Activated CD4-positive, alpha-beta T cell treated with anti-CD3 and anti-CD28 coated beads for 36 hours (primary cell): ENCODE measurements at places on chromosomes 2 and 18. TPM values are rescaled to one million over a fixed set of nuclear protein-coding genes. Genes with fewer than 3 reads are reported as not detected.

- DNase-seq = peak; percentile 80
- H3K4me1 ChIP-seq = peaks cover 55% of the 10 kb centered on the region
- H3K27ac ChIP-seq = peak overlapping the region; percentile 96
- H3K36me3 ChIP-seq = peaks cover 24% of the 10 kb centered on the region
- H3K27me3 ChIP-seq = no peaks in the 10 kb centered on the region
- H3K4me3 ChIP-seq = peak overlapping the region; percentile 48
Observed at GRCh38 chr2:7672027-7672684, 754.9 kb downstream of the RNF144A start.

DNA sequence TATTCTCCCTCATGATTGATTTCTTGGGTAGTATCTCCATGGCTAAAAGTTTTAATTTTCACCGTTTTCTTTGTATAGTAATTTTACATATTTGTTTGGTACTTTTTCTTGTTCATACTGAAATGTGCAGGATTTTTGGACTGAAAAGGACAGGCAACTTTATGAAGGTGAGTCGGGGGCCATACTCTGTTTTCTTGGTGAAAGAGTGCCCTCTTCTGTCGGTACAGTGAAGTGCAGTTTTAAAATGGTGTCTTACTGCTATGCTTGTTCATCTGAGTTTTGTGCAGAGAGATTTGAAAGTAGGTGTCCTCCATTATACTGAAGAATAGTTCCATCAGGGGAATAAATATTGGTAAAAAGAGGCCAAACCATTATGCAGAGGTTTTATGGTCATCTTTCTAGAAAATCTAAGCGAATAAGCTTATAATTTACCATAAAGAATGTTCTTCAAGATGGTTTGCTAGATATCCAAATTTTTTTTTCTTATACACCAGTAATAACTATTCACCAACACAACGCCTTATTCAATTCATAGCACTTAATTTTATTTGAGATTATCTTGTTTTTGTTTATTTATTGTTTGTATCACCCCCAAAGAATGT lies 8.7 kb upstream of the SERPINB13 start:
- peaks cover 8% of the 10 kb centered on the region for H3K27me3 ChIP-seq
- H3K27ac ChIP-seq = no peak overlapping the region
- no peaks in the 10 kb centered on the region for H3K4me1 ChIP-seq
- peak; percentile 27 for DNase-seq
- no peaks in the 10 kb centered on the region for H3K36me3 ChIP-seq
- no peak overlapping the region for H3K4me3 ChIP-seq

DNA sequence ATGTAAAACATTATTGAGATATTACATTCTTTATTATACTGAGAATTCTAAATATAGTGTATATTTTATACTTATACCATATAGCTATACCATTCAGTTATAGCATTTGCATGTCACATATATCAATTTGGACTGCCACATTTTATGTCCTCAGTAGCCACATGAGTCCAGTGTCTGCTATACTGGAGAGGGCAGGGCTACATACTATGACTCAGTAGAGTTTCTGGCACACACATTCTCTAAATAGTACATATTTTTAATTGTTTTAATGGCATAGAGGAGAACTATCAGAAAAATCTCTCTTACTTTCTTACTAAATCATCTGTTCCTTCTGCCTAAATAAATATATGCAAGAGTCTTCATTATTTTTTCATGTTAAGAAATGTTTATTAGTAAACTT lies 55.4 kb upstream of the COL5A2 start:
- H3K4me3 ChIP-seq = no peak overlapping the region
- no peaks in the 10 kb centered on the region for H3K36me3 ChIP-seq
- no peak overlapping the region for H3K27ac ChIP-seq
- no peak for DNase-seq
- H3K27me3 ChIP-seq = no peaks in the 10 kb centered on the region

DNA sequence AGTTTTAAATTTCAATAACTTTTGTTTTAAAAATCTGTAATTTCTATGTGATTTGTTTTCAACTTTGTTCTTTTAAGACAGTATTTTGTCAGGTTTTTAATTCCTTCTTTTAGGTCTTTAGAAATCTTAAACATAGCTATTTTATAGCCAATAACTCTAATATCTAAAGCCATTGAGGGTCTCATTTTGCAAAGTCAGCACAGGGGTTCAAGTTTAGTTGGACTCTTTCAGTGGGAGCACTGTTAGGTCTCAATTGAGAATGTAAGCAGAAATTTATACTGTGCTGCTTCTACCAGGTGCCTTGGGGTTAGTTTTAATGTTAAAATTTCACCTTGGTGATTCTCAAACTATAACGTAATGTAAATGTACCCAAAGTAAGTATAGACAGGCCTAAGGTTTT lies 105.3 kb upstream of the DNMT3A start:
- no peak overlapping the region for H3K4me3 ChIP-seq
- H3K27ac ChIP-seq = no peak overlapping the region
- H3K27me3 ChIP-seq = no peaks in the 10 kb centered on the region
- H3K36me3 ChIP-seq = peaks cover 15% of the 10 kb centered on the region
- DNase-seq = no peak

- DNase-seq = no peak
- peak overlapping the region; percentile 89 for H3K4me3 ChIP-seq
- H3K27ac ChIP-seq = peak overlapping the region; percentile 98
Observed at GRCh38 chr2:19346983-19347618, 11.3 kb downstream of the OSR1 start.

Gene VWC2L
- total RNA-seq = not detected

GRCh38 chr2:219901155-219901554 lies 273.7 kb downstream of the SLC4A3 start:
- H3K27ac ChIP-seq = no peak overlapping the region
- DNase-seq = no peak
- H3K4me1 ChIP-seq = no peaks in the 10 kb centered on the region
- peaks cover 6% of the 10 kb centered on the region for H3K27me3 ChIP-seq
- no peak overlapping the region for H3K4me3 ChIP-seq
- no peaks in the 10 kb centered on the region for H3K36me3 ChIP-seq

- H3K4me1 ChIP-seq = no peaks in the 10 kb centered on the region
- no peak overlapping the region for H3K4me3 ChIP-seq
- H3K36me3 ChIP-seq = peaks cover 2% of the 10 kb centered on the region
- H3K27ac ChIP-seq = no peak overlapping the region
Observed at GRCh38 chr2:189709501-189710221, 35.2 kb downstream of the ANKAR start.

Gene TEKT4
- total RNA-seq = not detected

- no peak overlapping the region for H3K27ac ChIP-seq
- peaks cover 9% of the 10 kb centered on the region for H3K4me1 ChIP-seq
- no peaks in the 10 kb centered on the region for H3K36me3 ChIP-seq
- H3K4me3 ChIP-seq = no peak overlapping the region
- H3K27me3 ChIP-seq = peaks cover 27% of the 10 kb centered on the region
- no peak for DNase-seq
Observed at GRCh38 chr2:198371921-198372543, 567.6 kb downstream of the PLCL1 start.

GRCh38 chr2:46547223-46548102 lies 68.1 kb downstream of the TMEM247 start:
- DNase-seq = no peak
- H3K27me3 ChIP-seq = no peaks in the 10 kb centered on the region
- H3K27ac ChIP-seq = no peak overlapping the region
- no peak overlapping the region for H3K4me3 ChIP-seq

DNA sequence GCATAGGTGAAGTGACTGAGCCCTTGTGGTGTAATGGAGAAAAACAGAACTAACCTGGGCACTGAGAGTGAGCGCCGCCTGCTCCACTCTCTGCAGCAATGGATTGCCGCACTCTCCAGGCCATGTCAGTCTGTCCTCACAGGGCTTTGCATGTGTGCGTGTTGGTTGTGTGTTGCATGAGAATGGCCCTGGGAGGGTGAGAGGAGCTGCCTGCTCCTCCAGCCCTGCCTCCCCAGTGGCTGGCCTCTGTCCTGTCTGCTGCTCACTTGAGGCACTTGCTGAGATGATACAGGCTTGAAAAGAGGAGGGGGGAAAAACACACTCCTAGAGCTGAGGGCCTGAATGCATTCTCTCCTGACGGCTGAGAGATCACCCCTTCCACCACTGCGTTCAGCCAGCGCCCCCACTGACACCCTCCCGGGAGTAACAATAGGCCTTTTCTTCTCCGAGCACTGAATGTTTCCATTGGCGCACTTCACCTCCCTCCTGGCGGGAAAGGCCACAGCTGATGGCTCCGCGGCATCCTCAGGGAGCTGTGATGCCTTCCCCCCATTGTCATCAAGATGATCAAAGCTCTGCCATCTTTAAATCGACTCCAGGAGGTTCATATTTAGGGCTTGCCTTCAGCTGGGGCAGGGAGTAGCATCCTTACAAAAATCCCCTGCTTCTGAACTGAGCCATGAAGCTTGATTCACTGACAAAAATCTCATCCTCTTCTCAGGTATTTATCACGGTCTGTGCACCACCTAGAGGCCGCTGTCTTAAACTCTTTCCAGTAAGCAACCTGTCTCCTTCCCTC lies 49.9 kb upstream of the DAPL1 start:
- H3K36me3 ChIP-seq = no peaks in the 10 kb centered on the region
- no peak overlapping the region for H3K4me3 ChIP-seq
- no peaks in the 10 kb centered on the region for H3K4me1 ChIP-seq
- DNase-seq = peak; percentile 65
- H3K27ac ChIP-seq = no peak overlapping the region

DNA sequence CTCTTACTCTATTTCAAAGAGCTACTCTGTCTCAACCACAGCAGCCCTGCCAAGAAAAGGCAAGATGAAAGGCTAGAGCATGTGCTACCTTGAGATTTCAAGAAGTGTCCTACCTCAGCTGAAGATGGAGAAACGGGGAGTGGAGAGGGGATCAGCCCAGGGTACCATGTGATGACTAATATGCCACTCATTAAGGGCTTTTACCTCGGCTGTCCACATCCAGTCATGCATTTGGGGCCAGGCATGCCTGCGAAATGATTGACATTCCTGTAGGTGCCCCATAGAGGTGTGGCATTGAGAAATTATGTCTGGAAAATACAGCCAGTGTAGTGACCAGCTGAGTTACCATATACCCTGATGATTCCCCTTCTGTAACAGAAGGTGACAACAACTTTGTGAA lies 96.1 kb downstream of the NRP2 start:
- H3K27ac ChIP-seq = no peak overlapping the region
- no peaks in the 10 kb centered on the region for H3K36me3 ChIP-seq
- peaks cover 18% of the 10 kb centered on the region for H3K27me3 ChIP-seq
- DNase-seq = no peak
- H3K4me3 ChIP-seq = no peak overlapping the region

GRCh38 chr2:101961338-101962191 lies 30.2 kb upstream of the IL1R2 start:
- peaks cover 4% of the 10 kb centered on the region for H3K36me3 ChIP-seq
- H3K27me3 ChIP-seq = no peaks in the 10 kb centered on the region
- H3K4me1 ChIP-seq = peaks cover 7% of the 10 kb centered on the region
- DNase-seq = no peak
- H3K4me3 ChIP-seq = no peak overlapping the region
- H3K27ac ChIP-seq = no peak overlapping the region

Gene IL1R2
- 21.4 TPM for total RNA-seq

Gene SCN9A
- total RNA-seq = not detected

GRCh38 chr2:52238782-52239181 lies 1206.8 kb upstream of the NRXN1 start:
- DNase-seq = no peak
- no peaks in the 10 kb centered on the region for H3K4me1 ChIP-seq
- no peak overlapping the region for H3K27ac ChIP-seq
- no peaks in the 10 kb centered on the region for H3K27me3 ChIP-seq

GRCh38 chr2:38690499-38691420 lies 24.8 kb downstream of the GALM start:
- peaks cover 66% of the 10 kb centered on the region for H3K36me3 ChIP-seq
- DNase-seq = peak; percentile 48
- H3K4me3 ChIP-seq = no peak overlapping the region
- peaks cover 58% of the 10 kb centered on the region for H3K4me1 ChIP-seq
- H3K27me3 ChIP-seq = no peaks in the 10 kb centered on the region

DNA sequence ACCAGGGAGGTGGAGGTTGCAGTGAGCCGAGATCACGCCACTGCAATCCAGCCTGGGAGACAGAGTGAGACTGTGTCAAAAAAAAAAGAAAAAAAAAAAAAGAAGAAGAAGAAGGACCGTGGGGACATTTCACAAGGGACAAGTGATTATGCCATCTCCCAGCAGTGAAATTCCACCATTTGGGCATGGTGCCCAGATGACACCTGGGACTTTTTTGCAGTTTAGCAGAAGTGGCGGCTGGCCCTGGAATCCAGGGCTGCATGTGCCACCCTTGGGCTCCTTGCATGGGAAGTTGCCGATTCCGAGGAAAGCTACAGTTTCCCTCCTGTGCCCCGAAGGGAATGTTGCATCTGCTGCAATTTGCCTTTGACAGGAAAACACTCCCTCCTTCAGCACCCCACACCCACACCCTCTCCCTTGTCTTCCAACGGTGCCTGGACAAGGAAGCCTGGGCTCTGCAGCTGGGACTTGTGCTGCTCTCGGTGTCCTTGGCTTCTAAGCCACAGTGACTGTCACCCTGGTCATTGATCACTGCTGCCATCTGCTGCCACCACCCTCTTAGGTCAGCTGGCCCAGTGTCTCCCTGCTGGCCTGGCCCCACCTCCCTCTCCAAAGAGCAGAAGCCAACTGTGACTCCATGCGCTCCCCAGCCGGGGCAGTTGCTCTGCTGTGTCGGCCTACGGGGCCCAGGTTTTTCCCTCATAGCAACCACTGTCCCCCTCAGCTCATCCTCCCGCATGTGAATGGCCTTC lies 56.4 kb upstream of the LRRC30 start:
- H3K4me3 ChIP-seq = no peak overlapping the region
- no peaks in the 10 kb centered on the region for H3K4me1 ChIP-seq
- no peaks in the 10 kb centered on the region for H3K36me3 ChIP-seq
- DNase-seq = no peak
- H3K27ac ChIP-seq = no peak overlapping the region

DNA sequence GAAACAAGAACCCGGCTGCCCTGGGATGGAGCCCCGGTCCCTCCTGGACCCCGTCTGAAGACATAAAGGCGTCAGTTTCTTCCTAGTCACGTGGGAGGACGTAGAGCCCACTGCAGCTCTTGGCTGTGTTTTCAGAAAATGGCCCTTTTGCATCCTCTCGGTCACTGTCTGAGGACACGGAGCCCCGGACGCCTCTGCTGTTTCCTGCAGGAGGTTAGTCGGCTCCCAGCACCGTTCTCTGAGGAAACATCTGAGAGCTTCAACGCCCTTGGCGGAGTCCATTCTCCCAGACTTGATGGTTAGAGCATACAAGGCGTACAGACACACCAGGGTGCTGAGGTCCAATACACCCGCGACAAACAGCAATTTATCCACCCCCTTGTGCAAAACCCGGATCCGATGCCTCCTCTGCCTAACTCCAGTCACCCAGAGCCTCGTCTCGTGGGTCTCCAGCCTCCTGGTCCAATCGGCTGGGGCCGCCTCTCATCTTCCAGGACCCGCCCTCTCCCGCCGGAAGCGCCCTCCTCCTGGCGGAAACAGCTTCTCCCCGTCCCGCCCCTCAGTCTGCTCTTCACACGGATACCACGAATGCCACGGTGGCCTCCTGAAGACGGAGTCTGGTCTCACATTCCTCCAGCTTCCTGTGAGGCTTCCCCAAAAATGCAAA lies 119.4 kb downstream of the TMEM18 start:
- DNase-seq = no peak
- no peaks in the 10 kb centered on the region for H3K36me3 ChIP-seq
- no peaks in the 10 kb centered on the region for H3K4me1 ChIP-seq
- H3K27ac ChIP-seq = no peak overlapping the region
- peaks cover 11% of the 10 kb centered on the region for H3K27me3 ChIP-seq

Gene HOXD3
- total RNA-seq = not detected

Gene COL3A1
- 0.12 TPM for total RNA-seq

Gene LGALSL
- 1.9 TPM for total RNA-seq

- no peak overlapping the region for H3K27ac ChIP-seq
- no peaks in the 10 kb centered on the region for H3K27me3 ChIP-seq
- no peaks in the 10 kb centered on the region for H3K36me3 ChIP-seq
- DNase-seq = no peak
- H3K4me1 ChIP-seq = no peaks in the 10 kb centered on the region
Observed at GRCh38 chr2:71596011-71596410, 142.7 kb downstream of the DYSF start.

Gene DCC
- not detected for total RNA-seq
